ENCODE measurements at places on chromosomes 6 and 20.

DNA sequence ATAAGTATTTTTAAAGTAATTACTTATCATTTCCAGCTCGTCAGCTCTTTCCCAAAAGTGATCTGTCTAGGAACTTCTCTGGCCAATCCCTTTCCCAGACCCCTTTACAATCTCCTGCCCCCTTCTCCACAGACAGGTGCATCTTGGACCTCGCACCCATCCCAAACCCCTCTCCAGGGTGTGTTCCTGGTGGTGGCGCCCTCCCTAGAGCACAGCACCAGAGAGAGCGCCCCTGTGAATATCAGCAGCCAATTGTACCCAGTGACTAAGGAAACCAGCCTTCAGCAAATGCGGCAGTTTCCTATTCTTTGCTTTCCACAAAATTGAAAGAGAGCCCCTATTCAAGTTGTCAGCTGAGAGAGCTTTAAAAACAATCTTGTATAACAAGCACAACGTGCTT, 157.7 kb downstream of the RNASET2 start:
- no peak for DNase-seq

GRCh38 chr20:47493963-47494293, 7.8 kb upstream of the NCOA3 start:
- no peak for DNase-seq

- DNase-seq = no peak
Measured at GRCh38 chr6:139277587-139277986, 14.2 kb downstream of the TXLNB start.

- no peak for DNase-seq
Measured at GRCh38 chr6:134517868-134518267, 200.0 kb upstream of the SGK1 start.

GRCh38 chr6:137677709-137678108, 183.5 kb upstream of the OLIG3 start:
- DNase-seq = no peak

- no peak for DNase-seq
Measured at GRCh38 chr6:89826029-89826528, 3.6 kb upstream of the CASP8AP2 start.

DNA sequence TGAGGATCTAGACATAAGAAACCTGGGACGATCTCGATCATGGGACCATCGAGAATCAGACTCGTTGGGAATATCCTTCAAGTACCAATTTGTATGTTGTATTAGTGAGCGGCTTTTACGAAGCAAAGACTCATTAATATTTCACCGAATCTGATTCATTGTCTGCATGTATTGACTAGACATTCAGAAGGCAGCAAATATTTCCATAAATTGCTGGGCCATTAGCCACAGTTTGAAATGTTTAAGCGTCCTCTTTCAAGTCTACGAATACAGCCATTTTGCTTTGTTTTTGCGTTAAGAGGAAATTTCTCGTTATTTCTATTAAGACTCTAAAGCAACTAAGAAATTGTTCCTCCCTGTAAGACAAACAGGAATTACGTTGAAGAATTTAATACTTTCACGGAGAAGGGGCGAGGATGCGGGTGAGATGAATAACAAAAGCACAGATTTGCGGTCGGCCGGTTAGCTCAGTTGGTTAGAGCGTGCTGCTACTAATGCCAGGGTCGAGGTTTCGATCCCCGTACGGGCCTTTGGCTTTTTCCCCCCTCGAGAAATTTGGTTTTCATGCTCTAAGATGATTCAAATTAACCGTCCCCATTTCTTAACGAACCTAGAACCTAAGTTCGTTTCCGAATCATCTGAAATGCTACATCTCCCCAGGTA, 18.5 kb downstream of the POM121L2 start:
- no peak for DNase-seq

GRCh38 chr6:147603392-147604081, 95.0 kb downstream of the SAMD5 start:
- no peak for DNase-seq

DNA sequence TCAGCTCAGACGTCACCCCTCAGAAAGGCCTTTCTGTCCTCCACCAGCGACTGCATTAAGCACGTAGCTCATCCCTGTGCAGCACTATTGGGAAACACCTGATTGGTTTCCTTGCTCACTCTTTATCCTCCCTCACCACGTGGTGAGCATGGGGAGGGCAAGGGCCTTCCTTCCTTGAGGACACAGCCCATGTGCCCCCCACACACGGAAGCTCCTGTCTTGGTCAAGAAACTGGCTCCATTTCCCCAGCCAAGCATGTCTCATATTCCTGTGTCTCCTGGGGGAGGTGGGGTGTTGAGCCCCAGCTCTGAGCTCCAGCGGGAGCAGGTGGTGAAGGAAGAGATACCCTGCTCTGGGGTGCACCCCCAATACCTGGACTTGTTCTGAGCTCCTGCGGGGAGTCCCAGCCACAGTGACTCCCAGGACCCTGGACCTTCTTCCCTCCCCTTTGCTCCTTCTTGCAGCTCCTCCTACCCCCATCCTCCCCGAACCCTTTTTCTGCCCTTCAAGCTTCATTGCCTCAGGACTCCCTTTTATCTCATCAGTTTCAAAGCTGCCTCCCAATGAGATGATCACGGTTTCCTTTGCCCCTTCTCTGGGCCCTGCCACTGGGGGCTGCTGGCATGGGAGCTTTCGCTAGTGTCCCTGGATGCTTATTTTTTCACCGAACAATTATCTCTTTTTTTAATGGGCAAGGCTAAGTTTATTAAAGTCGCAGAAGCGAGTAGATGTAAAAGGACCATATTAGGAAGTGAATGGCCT, 230.1 kb downstream of the TFAP2C start:
- no peak for DNase-seq

DNA sequence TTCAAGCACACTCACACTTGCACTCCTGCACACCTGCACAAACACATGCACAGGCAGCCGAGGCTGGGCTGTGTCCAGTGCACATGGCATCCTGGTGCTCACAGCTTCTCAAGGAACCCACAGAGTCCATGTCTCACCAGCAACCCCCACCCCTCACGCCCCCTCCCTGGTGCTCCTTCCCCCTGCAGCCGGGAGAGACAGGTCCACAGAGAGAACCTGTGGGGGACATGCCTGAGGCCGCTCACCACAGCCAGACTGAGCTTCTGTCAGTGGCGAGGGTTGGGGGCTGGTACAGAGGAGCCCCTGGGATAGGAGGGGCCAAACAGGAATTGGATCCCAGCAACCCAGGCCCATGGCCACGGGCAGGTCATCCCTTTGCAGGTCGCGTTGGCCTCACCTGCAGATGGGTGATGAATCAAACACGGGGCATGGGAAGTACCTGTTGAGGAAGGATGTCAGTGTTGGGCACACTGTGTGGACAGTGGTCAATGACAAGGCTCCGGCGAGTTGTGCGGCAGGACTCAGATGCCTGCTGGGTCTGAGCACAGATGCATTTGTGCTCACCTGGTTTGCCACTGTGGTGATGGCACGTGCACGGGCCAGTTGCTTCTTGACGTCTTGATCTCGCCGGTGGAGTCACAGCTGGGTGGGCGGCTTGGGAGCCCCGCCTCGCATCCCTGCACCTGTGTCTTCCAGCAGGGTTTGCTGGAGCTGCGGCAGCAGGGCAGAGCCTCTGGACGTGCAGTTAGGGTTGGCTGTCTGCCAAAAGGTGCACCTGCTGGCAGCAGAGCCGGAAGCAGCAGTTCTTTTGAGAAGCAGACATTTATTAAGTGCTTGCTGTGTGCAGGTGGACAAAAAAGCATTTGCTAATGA, 113.0 kb downstream of the ERMARD start:
- no peak for DNase-seq

GRCh38 chr6:15264902-15265761, 19.3 kb downstream of the JARID2 start:
- DNase-seq = no peak

GRCh38 chr6:158194487-158195280, 26.5 kb downstream of the GTF2H5 start:
- no peak for DNase-seq

- no peak for DNase-seq
Measured at GRCh38 chr20:1491860-1492642, 831 bp upstream of the SIRPB2 start.

DNA sequence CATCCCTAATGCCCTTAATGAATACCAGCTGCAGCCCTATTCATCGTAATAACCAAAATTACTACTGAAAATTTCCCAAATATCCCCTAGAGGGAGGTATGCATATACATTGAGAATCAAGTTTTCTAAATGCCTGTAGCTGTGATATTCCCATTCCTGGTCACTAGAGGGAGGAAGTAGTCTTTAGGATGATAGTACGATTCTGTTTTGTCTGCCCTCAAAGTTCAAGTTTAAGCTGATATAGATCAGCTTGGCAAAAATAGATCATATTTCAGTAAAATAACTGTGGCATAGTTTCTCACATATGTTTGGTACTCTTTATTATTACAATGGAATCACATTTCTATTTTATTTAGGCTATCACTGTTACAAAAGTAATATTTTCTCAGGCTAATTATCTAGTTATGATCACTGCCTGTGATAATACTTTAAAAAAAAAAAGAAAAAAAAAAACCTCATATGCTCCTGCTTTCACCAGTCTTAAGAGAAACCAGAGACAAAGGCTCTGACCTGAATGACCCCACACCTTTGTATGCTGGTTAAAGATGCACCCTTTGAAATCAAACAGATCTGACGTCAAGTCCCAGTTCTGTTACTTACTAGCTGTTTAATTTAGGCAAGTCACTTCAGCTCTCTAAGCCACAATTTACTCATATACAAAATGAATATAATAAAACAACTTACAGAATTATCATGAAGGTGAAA, 11.0 kb downstream of the TSPYL1 start:
- no peak for DNase-seq

- no peak for DNase-seq
Measured at GRCh38 chr6:145723646-145724045, 11.7 kb downstream of the EPM2A start.

GRCh38 chr20:48825566-48825920, 2.3 kb downstream of the PREX1 start:
- no peak for DNase-seq

- DNase-seq = no peak
Measured at GRCh38 chr6:151765444-151765886, 42.0 kb upstream of the ESR1 start.

DNA sequence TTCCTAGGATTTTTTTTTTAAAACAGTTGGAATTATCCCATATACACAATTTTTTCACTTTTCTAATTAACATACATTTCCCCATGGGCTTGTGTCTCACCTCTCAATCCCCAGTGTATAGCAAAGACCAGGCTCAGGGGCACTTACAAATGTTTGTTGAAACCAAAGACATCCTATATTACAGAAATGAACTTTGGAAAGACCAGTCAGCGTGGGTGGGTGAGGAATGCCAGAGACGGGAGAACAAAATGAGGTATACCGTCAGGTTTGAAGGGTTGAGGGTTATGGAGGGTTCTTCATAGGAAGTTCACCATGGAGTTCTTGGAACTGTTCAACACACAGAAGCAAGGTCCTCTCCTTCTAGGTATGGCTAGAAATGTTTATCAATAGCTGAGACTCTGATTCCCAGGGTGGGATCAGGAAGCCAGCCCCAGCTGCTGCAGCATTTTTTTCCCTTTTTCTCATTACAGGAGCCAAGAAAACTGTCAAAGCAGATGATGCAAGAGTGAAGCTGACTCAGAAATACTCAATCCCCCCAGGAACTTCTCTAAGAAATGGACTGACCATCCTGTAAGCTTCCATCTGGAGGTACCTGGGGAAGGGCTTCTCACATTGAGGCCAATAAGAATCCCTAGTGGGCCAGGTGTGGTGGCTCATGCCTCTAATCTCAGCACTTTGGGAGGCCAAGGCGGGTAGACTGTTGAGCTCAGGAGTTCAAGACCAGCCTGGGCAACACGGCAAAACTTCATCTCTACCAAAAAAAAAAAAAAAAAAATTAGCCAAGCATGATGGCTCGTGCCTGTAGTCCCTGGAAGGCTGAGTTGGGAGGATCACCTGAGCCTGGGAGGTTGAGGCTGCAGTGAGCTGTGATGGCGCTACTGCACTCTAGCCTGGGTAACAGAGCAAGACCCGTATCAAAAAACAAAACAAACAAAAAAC, 15.9 kb upstream of the TBC1D20 start:
- no peak for DNase-seq

- no peak for DNase-seq
Measured at GRCh38 chr20:11451793-11452291, 465.9 kb upstream of the BTBD3 start.

GRCh38 chr6:110398778-110399177, 16.6 kb downstream of the DDO start:
- no peak for DNase-seq

DNA sequence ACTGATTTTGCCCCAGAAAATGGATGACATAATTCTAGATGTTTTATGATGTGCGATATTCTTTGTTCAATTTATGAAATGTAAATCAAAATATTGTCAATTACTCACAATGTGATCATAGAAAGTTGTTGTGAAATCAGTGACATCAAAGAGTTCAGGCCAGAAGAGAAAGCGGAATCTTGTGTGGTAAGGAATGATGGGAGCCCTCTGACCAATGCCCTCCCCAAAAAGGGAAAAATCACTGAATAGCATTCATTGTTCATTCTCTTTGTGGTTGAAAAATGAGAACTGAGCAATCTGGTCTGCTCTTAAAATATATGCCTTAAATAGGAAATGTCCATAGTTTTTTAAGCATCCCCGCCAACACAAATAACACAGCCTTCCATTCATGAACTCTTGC, 247.1 kb upstream of the GRIK2 start:
- DNase-seq = no peak

DNA sequence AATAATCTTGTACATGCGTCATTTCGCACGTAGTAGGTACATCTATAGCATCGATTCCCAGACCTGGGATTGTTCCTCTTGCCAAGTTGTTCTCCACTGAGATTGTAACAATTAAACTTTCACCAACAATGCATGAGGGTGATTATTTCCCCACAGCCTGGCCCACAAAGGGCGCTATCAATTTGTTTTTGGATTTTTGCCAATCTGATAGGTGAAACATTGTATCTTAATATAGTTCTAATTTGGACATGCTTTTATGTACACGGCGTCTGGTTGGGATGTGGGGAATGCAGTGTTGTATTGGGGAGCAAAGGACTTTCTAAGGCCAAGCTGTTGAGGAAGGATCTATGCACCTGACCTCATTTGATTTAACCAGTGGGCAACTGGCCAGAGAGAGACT, 59.5 kb downstream of the VEGFA start:
- DNase-seq = no peak

GRCh38 chr6:106160189-106160588, 74.1 kb downstream of the PRDM1 start:
- no peak for DNase-seq

GRCh38 chr6:31815025-31815838, at the start of the genes HSPA1A and HSPA1L:
Gene HSPA1A (plus strand): TSS chr6:31815543. CDS start chr6:31815757, 214 bp downstream.
Gene HSPA1L (minus strand): TSS chr6:31815283. CDS start chr6:31811972, 3,311 bp downstream.
- peak; percentile 47 for DNase-seq

- no peak for DNase-seq
Measured at GRCh38 chr20:21701171-21701876, 4.1 kb upstream of the PAX1 start.

- DNase-seq = no peak
Measured at GRCh38 chr6:75424618-75425548, 68.7 kb downstream of the FILIP1 start.

All from stimulated activated CD8-positive, alpha-beta memory T cell treated with anti-CD3 and anti-CD28 coated beads, Interleukin-7, amount 100 ng/mL, for 24 hours (primary cell).